ENCODE measurements at places on chromosomes 3 and 15.
A peak's percentile ranks its signal among the peaks of the same experiment; 100 is the strongest.

DNA sequence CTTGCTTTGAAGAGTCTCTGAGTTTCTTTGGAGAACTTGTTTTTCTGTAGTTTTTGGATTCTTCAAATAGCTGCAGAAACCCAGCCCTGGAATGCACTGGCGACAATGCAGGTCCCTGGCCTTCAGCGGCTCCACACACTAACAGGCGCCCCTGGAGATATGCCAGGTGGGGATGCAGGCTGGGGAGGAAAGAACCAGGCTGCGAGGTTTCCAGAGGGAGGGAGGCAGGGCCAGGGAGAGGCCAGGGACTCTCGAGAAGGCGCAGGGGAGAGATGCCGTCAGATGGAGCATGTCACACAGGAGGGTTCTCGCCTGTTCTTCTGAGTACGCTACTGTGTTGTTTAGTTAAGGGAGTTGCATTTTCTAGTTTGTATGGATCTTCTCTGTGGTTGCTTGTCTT is 283.1 kb downstream of the GABRG3 start:
- H3K27me3 ChIP-seq = no peaks in the 10 kb centered on the region
- H3K4me1 ChIP-seq = no peaks in the 10 kb centered on the region
- no peaks in the 10 kb centered on the region for H3K36me3 ChIP-seq
- no peak overlapping the region for H3K4me3 ChIP-seq
- no peak for DNase-seq

GRCh38 chr3:101814835-101815234 is 34.5 kb upstream of the NFKBIZ start:
- H3K36me3 ChIP-seq = peaks cover 4% of the 10 kb centered on the region
- no peaks in the 10 kb centered on the region for H3K4me1 ChIP-seq
- H3K27me3 ChIP-seq = no peaks in the 10 kb centered on the region
- no peak for DNase-seq
- H3K4me3 ChIP-seq = no peak overlapping the region
- no peak overlapping the region for H3K27ac ChIP-seq

GRCh38 chr3:115547207-115547606 is 76.1 kb upstream of the GAP43 start:
- H3K27me3 ChIP-seq = no peaks in the 10 kb centered on the region
- no peak overlapping the region for H3K27ac ChIP-seq
- no peak overlapping the region for H3K4me3 ChIP-seq
- no peaks in the 10 kb centered on the region for H3K36me3 ChIP-seq
- H3K4me1 ChIP-seq = no peaks in the 10 kb centered on the region
- DNase-seq = no peak

- peak; percentile 81 for DNase-seq
- no peak overlapping the region for H3K4me3 ChIP-seq
- H3K36me3 ChIP-seq = peaks cover 37% of the 10 kb centered on the region
- H3K27me3 ChIP-seq = no peaks in the 10 kb centered on the region
These were observed 19.5 kb upstream of the CXCR6 start for GRCh38 chr3:45923755-45924154.

DNA sequence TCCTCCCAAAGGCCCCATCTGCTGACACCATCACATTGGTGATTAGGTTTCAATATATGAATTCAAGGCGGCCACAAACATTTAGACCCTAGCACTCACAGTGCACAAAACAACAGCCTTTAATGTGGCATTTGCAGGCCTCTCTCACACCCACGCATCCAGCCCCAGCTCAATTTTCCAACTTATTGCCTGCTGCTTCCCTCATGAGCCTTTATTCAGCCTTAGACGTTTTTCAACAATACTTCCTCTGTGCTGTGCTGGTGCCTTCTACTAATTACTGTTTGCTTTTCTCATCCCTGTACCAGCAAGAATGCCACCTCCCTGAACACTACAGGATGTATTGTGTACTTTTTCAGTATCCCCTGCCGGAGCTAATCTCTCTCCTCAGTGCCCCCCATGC is 334.6 kb downstream of the GABRB3 start:
- H3K36me3 ChIP-seq = no peaks in the 10 kb centered on the region
- H3K4me3 ChIP-seq = no peak overlapping the region
- H3K4me1 ChIP-seq = no peaks in the 10 kb centered on the region
- no peak for DNase-seq

DNA sequence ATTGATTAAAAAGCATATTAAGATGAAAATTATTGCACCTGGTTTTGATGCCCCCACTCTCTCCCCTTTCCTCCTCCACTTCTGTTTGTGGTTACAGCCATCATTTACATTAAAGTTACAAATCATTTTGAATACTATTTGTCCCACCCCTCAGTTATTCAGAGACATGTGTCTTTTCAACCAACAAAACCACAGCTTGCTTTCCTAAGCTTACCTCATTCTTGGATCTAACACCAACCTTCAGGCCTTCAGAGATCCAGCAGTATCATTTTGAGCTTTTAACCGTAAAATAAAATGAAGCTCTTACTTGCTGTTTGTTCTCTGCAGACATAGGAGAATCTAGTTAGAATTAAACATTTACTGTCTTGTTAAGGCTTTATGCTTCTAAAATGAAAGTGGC is 4.7 kb downstream of the PXYLP1 start:
- no peak overlapping the region for H3K4me3 ChIP-seq
- H3K27ac ChIP-seq = no peak overlapping the region
- no peak for DNase-seq
- H3K36me3 ChIP-seq = peaks cover 2% of the 10 kb centered on the region
- no peaks in the 10 kb centered on the region for H3K27me3 ChIP-seq

DNA sequence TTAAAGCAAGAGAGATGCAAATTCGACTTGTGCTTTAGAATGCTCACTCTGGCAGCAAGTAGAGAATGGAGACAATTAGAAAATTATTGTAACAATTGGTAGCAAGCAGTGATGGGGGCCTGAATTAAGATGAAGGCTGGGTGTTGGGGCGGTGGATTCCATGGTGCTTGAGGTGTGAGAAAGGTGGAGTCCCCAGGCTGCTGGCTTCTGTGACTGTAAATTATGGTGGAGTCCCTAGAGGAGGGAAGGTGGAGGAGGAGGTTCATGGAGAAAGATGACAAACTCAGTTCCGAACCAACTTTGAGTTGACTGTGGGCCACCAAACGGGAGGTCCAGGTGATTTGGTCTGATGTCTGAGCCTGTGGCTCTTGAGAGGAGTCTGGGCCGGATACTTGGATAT is 10.7 kb upstream of the SMAD3 start:
- H3K27me3 ChIP-seq = no peaks in the 10 kb centered on the region
- DNase-seq = no peak
- no peak overlapping the region for H3K27ac ChIP-seq

GRCh38 chr3:21433751-21434150 is 317.3 kb downstream of the ZNF385D start:
- no peak for DNase-seq
- no peak overlapping the region for H3K27ac ChIP-seq
- H3K36me3 ChIP-seq = no peaks in the 10 kb centered on the region
- H3K27me3 ChIP-seq = no peaks in the 10 kb centered on the region
- no peaks in the 10 kb centered on the region for H3K4me1 ChIP-seq

DNA sequence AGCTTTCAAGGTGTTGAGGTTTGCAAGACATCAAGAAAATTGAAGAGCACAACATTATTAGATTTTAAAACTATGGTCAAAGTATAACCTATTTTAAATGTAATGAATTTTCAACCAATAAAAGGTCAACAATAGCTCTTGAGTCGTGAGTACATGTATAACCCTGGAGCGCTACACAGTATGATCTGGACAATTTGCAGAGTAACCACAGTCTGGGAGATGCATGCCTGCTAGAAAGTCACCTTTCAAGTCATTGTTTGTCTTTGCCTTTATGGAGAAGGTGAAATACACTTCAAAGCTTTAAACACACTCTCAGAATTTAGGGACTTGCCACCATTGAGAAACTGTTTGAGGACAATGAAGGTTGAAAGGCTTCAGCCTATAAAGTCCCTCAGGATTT is 112.6 kb upstream of the ALCAM start:
- H3K36me3 ChIP-seq = no peaks in the 10 kb centered on the region
- no peak overlapping the region for H3K27ac ChIP-seq
- no peak for DNase-seq
- H3K4me1 ChIP-seq = no peaks in the 10 kb centered on the region
- H3K4me3 ChIP-seq = no peak overlapping the region

- DNase-seq = no peak
- H3K36me3 ChIP-seq = no peaks in the 10 kb centered on the region
- no peaks in the 10 kb centered on the region for H3K27me3 ChIP-seq
- H3K4me1 ChIP-seq = no peaks in the 10 kb centered on the region
- no peak overlapping the region for H3K4me3 ChIP-seq
These were observed 299.8 kb upstream of the CNTN4 start for GRCh38 chr3:1798711-1799405.

- no peak overlapping the region for H3K4me3 ChIP-seq
- peak overlapping the region; percentile 35 for H3K27ac ChIP-seq
- H3K36me3 ChIP-seq = no peaks in the 10 kb centered on the region
- H3K27me3 ChIP-seq = no peaks in the 10 kb centered on the region
These were observed 196.2 kb upstream of the CFAP20DC start for GRCh38 chr3:59245859-59246501.

GRCh38 chr3:195013411-195014361 is 257.3 kb downstream of the XXYLT1 start:
- no peak overlapping the region for H3K4me3 ChIP-seq
- H3K4me1 ChIP-seq = no peaks in the 10 kb centered on the region
- no peak overlapping the region for H3K27ac ChIP-seq
- DNase-seq = no peak

GRCh38 chr15:92021792-92022191 is 168.3 kb downstream of the SLCO3A1 start:
- no peak overlapping the region for H3K4me3 ChIP-seq
- DNase-seq = no peak
- H3K27me3 ChIP-seq = no peaks in the 10 kb centered on the region
- H3K27ac ChIP-seq = no peak overlapping the region

- H3K27me3 ChIP-seq = no peaks in the 10 kb centered on the region
- no peak within 1 kb of the TSS for H3K27ac ChIP-seq
- H3K4me1 ChIP-seq = peaks cover 3% of the 10 kb centered on the region
These were observed at the start of gene ANKUB1 for GRCh38 chr3:149792452-149793270. Gene ANKUB1, minus strand, starts transcription at chr3:149792554. Its CDS starts 188 bp downstream, at chr3:149792366.

DNA sequence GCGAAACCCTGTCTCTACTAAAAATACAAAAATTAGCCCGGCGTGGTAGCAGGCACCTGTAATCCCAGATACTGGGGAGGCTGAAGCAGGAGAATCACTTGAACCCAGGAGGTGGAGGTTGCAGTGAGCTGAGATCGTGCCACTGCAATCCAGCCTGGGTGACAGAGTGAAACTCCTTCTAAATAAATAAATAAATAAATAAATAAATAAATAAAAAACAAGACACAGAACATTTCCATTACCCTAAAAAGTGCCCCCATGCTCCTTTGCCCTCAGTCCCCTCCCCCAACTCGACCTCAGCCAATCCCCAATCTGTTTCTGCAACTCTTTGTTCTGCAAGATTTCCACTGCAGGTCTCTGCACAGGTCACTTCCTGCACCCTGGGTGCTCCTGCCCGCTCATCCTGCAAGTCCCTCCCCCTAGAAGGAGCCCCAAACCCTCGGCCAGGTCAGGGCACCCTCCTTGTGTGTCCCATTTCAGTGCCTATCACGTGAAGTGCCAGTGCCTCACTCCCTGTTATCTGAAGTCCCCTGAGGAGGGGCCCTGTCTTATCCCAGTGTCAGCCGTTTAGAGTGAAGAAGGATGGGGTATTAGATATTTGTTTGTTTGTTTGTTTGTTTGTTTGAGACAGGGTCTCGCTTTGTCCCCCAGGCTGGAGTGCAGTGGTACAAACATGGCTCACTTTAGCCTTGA is 1.1 kb downstream of the FAM240A start:
- peaks cover 6% of the 10 kb centered on the region for H3K4me1 ChIP-seq
- H3K27ac ChIP-seq = no peak overlapping the region
- no peak for DNase-seq
- H3K27me3 ChIP-seq = peaks cover 28% of the 10 kb centered on the region

- no peaks in the 10 kb centered on the region for H3K36me3 ChIP-seq
- peak overlapping the region; percentile 29 for H3K27ac ChIP-seq
- peaks cover 18% of the 10 kb centered on the region for H3K4me1 ChIP-seq
These were observed 21.7 kb downstream of the GOLIM4 start for GRCh38 chr3:168073842-168074605.

DNA sequence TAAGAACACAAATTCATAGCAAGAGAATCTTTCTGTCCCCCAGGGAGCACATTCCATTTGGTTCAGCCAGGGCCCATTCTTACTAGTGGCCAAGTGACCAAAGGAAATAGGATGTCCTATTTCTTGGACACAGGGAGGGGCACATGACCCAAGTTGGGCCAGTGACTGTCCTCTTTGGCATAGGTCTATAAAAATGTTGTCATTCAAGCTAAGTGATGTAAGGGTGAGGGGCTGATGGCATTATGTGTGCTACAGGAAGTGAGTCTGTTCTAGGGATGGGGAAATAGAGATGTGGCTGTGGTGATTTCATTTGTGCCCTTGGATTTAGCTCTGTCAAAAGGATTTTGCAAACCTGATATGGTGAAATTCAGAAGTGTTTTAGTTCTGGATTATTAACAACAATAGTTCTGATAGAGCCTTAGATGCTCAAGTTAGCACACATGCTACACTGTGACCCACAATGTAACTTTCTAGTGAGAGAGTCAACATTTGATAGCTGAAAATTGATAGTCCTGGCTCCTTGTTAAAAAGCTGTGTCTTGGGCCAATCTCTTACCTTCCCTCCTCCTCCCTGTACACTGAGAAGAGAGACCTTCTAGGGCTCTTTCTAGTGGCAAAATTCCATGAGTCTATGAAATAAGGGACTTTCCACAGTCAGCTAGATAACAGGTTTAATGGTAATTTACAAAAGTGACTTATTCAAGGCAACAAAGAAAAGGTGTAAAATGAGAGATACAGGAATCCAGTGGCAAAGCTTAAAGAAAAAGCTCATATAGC is 117.2 kb downstream of the THRB start:
- DNase-seq = no peak
- no peaks in the 10 kb centered on the region for H3K4me1 ChIP-seq
- H3K36me3 ChIP-seq = no peaks in the 10 kb centered on the region
- H3K4me3 ChIP-seq = no peak overlapping the region

GRCh38 chr15:82942691-82943090 is 9.8 kb downstream of the HOMER2 start:
- H3K27ac ChIP-seq = no peak overlapping the region
- no peaks in the 10 kb centered on the region for H3K36me3 ChIP-seq
- H3K4me1 ChIP-seq = no peaks in the 10 kb centered on the region
- no peak overlapping the region for H3K4me3 ChIP-seq

GRCh38 chr3:152026033-152026556 is 152.7 kb downstream of the SUCNR1 start:
- H3K4me3 ChIP-seq = no peak overlapping the region
- peak; percentile 89 for DNase-seq
- no peaks in the 10 kb centered on the region for H3K36me3 ChIP-seq
- H3K4me1 ChIP-seq = no peaks in the 10 kb centered on the region
- H3K27ac ChIP-seq = peak overlapping the region; percentile 80

DNA sequence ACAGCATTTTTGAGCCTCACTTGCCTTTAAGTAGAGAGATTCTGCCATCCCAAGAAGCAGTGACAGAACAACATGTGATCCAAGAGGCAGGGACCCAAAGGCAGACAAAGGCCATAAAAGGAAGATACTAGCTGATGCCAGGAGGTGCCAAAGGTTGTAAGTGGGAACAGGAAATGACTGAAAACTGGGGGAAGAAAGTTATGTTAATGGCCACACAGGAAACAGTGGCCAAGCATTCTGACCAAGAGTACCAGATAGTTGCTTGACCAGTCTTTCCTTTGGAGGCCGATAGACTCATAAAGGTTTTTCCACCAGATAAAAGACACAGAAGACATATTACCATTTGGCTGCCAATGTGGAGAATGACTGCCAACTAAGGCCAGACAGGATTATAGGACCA is 274.5 kb upstream of the PEX5L start:
- no peak overlapping the region for H3K4me3 ChIP-seq
- H3K27ac ChIP-seq = no peak overlapping the region
- DNase-seq = no peak
- H3K36me3 ChIP-seq = no peaks in the 10 kb centered on the region
- H3K27me3 ChIP-seq = no peaks in the 10 kb centered on the region
